Activated T-cell treated with anti-CD3 and anti-CD28 coated beads for 1 hour (primary cell): ENCODE measurements at places on chromosomes 2 and 18.

DNA sequence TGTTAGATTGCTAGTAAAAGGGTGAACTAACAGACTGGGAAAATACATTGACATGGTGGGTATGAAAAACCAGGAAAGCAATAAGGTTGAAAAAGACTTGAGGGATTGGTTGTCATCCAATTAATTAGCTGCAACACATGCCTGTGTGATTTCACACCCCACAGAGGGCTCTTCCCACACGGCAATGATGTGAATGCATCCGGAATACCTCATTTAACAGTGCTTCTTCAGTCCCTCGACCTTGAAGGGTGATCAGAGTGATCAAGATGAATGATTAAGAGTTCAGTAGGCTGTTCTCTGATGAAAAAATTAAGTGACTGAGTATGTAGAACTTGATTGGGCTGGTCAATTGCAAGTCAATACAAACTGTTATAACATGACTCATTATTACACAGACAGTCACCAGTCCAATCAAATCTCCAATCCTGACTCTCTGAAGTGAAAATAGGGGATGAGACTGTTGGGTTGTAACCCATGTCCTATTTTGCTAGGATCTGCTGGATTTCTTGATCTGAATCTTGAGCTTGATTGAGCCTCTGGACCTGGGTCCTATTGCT lies 924.9 kb upstream of the FAM98A start:
- no peak for DNase-seq

DNA sequence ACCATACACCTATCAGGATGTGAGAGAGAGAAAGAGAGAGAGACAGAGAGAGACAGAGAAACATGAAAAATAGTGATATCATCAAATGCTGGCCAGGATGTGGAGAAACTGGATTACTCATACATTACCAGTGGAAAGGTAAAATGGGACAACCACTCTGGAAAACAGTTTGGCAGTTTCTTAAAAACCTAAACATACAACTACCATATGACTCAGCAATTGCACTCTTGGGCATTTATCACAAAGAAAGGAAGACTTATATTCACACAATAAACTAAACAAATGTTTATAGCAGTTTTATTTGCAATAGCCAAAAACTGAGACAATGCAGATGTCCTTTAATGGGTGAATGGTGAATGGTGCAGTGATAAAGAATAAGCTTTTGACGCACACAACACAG lies 29.1 kb downstream of the SLC4A3 start:
- DNase-seq = no peak

DNA sequence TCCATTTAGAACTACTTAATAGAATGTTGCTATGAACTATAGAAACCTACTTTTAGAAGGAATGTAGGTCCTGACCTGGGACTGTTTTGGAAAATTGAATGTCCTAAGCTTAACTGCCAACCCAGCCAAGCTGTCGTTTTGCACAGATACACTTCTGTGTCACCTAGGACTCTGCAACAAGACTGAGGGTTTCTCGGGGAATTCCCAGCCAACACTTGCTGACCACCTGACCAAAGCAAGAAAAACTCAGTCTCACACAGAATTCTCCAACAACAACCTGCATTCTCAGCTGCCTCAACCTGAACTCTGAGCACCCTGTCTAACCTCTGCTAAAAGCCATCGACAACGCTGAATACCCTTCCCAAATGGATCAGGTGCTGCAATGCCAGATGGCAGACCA lies 128.2 kb downstream of the SS18 start:
- DNase-seq = no peak

- DNase-seq = no peak
These were observed 99.9 kb downstream of the TFCP2L1 start for GRCh38 chr2:121185111-121185510.

GRCh38 chr18:10495936-10496335 lies 29.9 kb upstream of the NAPG start:
- no peak for DNase-seq

- no peak for DNase-seq
These were observed 508.6 kb downstream of the ADCYAP1 start for GRCh38 chr18:1413323-1413675.

GRCh38 chr2:231467613-231468530 lies 3.6 kb upstream of the NCL start:
- DNase-seq = no peak

DNA sequence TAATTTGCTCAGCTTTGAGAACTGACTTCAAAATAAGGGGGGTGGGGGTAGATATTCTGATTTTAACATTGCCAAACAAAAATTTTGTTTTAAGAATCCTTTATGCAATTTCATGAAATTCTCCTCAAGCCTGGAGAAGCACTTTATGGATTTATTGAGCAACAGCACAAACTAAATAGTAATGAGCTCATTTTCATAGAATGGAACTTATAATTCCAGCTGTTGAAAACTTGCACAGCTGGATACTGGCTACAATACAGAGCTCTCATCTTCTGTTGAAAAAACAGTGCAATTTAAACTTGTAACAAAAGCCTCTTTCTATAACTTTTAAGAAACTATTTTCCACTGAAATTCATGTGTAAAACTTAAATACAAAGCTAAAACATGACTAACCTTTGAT lies 137.6 kb upstream of the FN1 start:
- no peak for DNase-seq

- no peak for DNase-seq
These were observed 1.7 kb downstream of the HNRNPLL start for GRCh38 chr2:38600921-38601455.

GRCh38 chr2:197626965-197627625 lies 48.3 kb downstream of the RFTN2 start:
- no peak for DNase-seq

DNA sequence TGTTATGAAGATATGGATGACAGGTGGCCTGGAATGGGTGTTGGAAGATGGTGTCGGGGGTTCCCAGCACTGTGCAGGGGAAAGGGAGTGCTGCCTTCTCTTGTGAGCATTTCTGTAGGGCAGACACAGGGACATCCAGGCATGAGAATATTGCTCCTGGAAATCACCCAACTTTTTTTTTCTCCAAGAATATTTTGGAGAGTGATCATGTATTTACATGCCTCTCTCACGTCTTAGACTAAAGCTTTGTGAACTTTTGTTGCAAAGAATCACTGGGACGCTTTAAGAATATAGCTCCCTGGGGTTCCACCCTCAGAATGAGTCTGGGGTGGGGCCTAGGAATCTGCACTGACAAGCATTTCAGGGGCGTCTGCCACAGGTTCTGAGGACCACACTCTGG lies 68.7 kb downstream of the VWA3B start:
- DNase-seq = no peak

GRCh38 chr2:118548880-118549488 lies 298.5 kb downstream of the EN1 start:
- DNase-seq = no peak
